ENCODE measurements at places on chromosomes 3 and 15.

DNA sequence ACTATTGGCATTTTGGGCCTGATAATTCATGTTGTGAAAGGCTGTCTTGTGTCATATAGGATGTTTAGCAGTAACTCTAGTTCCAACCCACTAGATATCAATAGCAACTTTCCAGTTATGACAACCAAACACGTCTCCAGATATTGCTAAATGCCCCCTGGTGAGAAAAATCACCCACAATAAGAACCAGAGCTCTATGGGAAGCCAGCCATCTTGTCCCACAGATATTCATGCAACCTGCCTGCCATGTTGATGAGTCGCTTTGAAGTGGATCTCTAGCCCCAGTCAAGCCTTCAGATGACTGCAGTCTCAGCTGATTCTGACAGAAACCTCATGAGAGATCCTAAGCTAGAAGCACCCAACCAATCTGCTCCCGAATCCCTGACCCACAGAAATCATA lies 5.6 kb upstream of the TNIK start:
- no peak for DNase-seq

GRCh38 chr3:131540821-131541220 lies 38.0 kb upstream of the MRPL3 start:
- no peak for DNase-seq

DNA sequence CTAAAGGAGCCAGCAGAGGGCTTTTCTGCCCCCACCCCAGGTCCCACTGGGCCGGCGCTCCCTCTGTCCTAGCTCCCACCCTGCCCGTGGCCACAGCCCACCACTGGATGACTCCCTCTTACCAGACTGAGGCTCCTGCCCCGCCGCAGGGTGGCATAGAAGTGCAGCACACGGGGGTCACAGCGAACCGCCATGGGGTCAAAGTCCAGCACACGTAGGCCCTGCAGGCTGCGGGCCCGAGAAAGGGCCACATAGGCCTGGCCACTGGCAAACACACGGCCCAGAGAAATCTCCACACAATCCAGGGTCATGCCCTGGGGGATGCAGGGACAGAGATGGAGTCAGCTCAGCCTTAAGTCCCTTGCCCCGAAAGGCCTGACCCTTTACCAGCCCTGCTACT lies 9.0 kb downstream of the PIF1 start:
- DNase-seq = no peak

GRCh38 chr3:7546253-7546652 lies 685.3 kb downstream of the GRM7 start:
- peak; percentile 2 for DNase-seq

Data from hematopoietic multipotent progenitor cell treated with erythropoietin and hydrocortisone succinate and interleukin-3 and kit ligand, for 8 days (in vitro differentiated cells).